Kidney glomerular epithelial cell (primary cell): ENCODE measurements at places on chromosomes 2 and 18.

DNA sequence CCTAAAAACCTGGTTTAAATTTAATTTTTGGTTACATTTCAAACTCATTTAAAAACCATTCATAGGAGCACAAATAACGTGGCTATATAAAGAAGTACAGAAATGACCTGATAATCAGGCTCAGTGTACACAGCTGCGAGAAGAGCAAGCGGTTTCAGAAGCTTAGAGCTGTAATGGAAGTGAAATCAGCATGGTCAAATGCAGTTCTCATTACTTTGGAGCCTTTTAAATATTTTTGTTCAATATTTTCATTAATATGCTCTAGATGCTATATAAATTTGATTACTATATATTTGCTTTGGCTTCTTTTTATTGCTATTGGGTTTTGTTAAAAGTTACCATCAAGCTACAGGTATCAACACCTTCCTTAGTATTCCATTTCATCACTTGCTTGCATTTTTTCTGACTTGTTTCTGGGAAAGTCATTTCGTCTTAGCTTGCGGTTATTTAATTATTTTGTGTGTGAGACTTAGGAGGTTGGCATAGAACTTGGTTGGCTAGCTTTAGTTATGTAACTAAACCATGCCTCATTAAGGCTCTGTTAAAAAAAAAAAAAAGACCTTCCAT is 58.7 kb downstream of the AFTPH start:
- DNase-seq = no peak

GRCh38 chr2:19321946-19322345 is 36.5 kb downstream of the OSR1 start:
- DNase-seq = peak; percentile 1

GRCh38 chr18:75828379-75828778 is 400.9 kb upstream of the SMIM21 start:
- DNase-seq = no peak

DNA sequence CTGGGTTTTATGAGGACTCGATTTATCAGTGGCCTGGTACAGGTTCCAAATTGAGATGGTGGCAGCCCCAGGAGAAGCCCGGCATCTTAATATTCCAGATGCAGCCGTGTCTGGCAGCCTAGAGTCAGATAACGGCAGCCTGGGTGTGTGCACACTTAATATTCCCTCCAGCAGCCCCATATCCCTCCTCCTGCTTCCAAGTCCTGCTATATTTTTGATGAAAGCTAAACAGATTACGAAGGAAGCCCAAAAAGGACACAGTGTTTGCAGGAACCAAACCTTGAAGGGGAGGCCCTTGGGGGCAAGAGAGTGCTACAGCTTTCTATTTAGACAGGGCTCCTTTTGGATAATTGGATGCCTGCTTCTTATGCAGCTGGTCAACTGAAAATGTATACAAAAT is 25.1 kb upstream of the ALK start:
- no peak for DNase-seq

- no peak for DNase-seq
Observed at GRCh38 chr2:191740759-191741158, 62.8 kb downstream of the NABP1 start.

- no peak for DNase-seq
Observed at GRCh38 chr2:173401716-173402326, 47.1 kb downstream of the CDCA7 start.
